ENCODE measurements at places on chromosomes 7 and 10. TPM values are rescaled to one million over a fixed set of nuclear protein-coding genes. Genes with fewer than 3 reads are reported as not detected.

Gene PLCE1
- total RNA-seq = 0.59 TPM

Gene ITIH5
- total RNA-seq = 0.20 TPM

Gene TUBAL3
- total RNA-seq = not detected

Gene ITPRID1
- total RNA-seq = not detected

Gene PRR15
- total RNA-seq = under 0.01 TPM

Gene CAMK2G
- total RNA-seq = 22.1 TPM

Gene RAMP3
- total RNA-seq = not detected

Gene PRPF18
- total RNA-seq = 26.8 TPM
